ACHN (cell line): ENCODE measurements at places on chromosomes 16 and 17.

DNA sequence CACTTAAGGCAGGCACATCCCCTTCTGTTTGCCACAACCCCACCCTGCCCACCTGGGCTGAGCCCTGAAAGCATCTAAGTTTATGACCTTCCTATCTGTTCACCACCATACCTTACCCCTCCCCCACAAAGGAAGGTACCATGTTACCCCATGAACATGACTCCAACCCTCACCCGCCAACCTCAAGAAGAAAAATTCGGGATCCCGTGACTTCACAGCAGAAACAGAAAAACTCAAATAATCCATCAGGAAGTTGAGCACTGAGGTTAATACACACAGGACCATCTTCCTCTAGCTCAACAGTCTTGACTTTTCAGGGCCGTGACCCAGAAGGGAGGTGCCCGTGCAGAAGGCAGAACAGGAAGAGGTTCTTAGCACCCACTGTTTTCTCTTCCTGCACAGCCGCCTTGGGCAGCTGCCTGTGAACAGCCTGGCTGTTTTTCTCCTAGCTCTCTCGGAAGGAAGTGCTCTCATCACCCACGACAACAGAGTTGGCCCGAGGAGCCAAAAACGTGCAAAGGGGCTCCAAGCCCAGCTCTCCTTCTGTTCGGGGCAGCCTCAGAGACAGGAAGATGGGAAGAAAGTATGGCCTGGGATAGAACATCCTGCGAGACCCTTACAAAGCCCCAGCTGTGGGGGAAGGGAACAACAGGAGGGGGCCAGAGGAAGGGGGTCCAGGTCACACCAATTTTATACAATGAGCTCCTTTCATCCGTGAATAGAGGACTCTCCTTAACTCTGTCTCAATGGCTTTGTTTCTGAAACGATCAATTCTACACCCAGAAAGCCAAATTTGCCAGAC lies 101.1 kb downstream of the XYLT1 start:
- no peak for DNase-seq

DNA sequence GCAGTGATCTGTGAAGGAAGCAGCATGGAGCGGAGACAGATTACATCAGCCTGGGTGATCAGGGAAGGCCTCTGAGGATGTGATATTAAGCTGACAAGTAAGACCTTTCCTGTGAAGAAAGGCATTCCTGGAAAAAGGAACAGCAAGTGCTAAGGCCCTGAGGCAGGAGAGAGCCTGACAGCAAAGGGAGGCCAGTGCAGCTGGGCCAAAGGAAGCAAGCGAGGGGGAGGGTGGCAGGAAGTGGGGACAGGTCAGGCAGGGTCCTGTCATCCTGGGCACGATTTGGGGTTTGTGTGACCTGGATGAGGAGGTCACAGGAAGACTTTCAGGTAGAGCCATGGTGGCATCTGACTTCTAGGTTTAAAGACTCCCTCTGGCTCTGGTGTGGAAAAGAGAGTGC lies 12.3 kb downstream of the CPNE2 start:
- DNase-seq = no peak

DNA sequence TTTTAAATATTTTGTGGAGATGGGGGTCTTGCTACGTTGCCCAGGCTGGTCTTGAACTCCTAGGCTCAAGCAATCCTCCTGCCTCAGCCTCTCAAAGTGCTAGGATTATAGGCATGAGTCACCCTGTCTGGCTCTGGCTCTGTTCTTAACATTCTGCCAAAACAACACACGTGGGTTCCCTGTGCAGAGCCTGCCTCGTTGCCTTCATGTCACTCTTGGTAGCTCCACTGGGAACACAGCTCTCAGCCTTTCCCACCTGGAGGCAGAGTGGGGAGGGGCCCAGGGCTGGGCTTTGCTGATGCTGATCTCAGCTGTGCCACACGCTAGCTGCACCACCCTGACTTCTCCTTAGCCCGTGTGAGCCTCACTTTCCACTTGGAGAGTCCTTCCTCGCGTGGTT lies 19.3 kb downstream of the CRISPLD2 start:
- DNase-seq = peak; percentile 85

DNA sequence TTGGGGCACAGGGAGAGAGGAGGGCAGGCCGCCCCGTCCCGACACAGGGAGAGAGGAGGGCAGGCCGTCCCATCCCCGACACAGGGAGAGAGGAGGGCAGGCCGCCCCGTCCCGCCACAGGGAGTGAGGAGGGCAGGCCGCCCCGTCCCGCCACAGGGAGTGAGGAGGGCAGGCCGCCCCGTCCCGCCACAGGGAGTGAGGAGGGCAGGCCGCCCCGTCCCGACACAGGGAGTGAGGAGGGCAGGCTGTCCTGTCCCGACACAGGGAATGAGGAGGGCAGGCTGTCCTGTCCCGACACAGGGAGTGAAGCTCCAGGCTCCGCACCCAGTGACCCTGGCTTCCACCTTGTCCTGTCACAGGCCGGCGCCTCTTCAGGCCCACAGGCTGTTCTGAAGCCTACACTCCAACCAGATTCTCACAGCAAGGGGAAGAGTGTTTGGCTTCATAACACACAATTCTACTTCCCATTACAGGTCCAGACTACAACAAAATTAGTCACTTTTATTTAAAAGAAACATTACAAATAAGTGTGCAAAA lies 34.1 kb downstream of the WDR45B start:
- no peak for DNase-seq

DNA sequence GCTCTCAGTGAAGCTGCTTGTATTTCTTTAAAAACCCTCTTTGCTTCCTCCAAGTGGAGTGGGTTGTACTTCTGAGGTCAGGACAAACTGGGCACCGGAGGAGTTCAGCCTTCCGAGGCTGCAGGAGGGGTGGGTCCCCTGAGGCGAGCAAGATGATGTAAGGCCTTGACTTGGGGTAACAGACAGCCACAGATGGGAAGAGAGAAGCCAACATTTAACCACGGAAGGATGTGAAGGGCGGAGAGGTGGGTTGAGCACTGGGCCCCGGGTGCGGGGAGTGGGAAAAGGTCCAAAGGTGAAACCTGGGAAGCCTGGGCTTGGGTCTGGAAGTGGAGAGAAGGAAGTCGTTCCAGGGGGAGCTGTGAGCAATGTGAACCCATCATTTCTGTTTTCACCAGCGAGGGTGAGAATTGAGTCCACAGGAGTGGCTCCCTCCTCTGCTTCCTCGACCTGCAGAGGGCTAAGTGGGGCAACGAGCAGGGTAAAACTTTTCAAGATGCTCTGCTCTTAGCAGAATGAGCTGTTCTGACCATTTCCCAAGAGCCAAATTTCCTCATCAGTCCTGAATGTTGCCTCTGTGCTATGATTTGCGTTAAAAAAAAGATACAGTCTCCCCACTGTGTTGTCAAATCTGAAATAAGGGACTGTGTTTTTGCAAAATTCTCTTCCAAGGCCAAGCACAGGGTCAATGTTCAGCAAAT lies 137.7 kb upstream of the CRHR1 start:
- no peak for DNase-seq

DNA sequence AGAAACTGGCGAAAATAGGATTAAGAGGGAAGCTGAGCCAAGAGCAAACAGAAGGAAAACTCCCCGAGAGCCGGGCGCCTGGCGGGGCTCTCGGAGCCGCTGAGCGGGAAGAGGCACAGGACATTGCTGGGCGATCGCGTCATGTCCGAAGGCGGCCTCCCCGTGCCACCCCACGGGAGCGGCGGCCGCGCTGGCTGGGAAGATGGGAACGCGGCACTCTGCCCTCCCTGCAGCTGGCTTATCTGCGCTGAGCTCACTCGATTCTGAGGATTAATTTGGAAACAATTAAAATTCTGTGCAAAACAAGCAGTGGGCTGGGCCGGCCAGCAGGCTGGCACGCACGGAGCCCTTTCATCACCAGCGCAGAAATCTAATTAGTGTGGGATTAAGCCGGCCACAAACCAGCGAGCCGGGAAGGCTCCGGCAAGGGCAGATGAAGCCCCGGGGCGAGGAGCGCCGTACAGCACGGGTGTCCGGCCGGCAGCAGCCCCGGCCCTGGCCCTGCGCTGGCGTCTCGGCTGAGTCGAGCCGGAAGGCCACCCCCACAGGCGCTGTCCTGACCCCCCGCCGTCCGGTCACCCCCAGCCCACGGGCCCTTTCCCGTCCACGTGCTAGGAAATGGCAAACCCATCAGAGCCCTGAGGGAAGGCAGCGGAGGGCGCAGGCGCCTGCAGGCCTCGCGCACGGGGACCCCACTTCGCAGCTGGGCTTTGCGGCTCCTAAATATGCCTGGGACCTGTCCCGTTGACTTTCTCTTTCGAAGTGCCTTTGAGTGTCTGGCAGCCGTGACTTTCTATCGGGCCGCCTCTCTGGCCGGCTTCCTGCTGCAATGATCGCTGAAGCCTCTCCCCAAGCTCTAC lies 37.9 kb downstream of the SOX8 start:
- DNase-seq = peak; percentile 54

DNA sequence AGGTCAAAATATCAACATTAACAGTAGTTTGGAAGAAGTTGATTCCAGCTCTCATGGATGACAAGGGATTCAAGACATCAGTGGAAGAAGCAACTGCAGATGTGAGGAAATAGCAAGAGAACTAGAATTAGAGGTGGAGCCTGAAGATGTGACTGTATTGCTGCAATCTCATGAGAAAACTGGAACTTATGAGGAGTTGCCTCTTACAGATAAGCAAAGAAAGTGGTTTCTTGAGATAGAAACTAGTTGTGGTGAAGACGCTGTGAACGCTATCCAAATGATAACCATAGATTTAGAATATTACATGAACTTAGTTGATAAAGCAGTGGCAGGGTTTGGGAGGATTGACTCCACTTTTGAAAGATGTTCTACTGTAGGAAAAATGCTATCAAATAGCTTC lies 67.8 kb downstream of the GOSR1 start:
- no peak for DNase-seq

DNA sequence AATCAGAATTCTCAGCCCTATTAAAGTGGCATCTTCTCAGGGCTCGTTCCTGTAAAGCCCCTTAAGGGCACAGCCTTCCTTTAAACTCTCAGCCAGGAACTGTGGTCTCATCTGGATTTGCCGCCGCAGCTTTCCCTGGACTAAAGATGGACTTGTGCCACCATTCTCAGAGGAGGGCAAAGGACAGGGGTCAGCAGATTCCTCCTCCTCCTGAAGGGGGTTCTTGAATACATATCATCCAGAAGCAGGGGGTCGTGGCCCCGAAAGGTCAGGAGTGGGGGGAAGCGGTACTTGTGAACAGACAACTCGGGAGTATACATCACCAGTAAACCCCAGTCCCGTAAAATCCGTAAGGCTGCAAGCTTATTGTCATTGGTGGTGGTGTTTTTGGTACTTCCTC lies 174.8 kb downstream of the RPTOR start:
- no peak for DNase-seq

- peak; percentile 95 for DNase-seq
Measured at GRCh38 chr17:45265821-45266220, 3.9 kb upstream of the SPATA32 start.

DNA sequence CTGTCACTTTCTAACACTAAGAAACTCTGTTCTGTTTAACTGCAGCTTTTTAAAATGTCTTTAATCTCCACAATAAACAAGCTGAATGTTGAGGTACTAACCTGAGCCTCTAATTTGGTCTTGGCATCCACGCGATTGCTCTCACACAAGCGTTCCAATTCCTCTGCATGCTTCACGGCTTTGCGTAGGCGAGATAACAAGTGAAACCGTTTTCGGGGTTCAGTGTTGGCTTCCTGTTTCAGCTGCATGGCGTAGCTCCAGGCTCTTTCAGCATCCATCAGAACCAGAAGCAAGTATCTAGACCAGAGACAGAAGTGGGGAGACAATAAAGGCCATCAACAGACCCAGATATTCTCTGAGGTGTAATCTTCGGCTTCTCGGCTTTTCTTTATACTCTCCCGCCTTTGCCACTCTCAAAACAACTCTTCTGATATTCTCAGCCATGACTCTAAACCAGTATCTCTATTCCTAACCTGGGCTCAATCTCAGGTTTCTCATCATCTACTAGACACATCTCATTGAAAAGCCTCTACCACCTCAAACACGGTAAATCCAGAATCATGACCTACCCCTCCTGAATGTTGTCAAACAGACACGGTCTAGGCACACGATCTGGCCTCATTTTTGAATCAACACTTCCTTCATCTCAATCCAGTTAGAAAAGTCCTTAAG lies 8.3 kb downstream of the SRP68 start:
- no peak for DNase-seq

- DNase-seq = peak; percentile 56
Measured at GRCh38 chr17:8894673-8895578, 27.5 kb upstream of the PIK3R6 start.

DNA sequence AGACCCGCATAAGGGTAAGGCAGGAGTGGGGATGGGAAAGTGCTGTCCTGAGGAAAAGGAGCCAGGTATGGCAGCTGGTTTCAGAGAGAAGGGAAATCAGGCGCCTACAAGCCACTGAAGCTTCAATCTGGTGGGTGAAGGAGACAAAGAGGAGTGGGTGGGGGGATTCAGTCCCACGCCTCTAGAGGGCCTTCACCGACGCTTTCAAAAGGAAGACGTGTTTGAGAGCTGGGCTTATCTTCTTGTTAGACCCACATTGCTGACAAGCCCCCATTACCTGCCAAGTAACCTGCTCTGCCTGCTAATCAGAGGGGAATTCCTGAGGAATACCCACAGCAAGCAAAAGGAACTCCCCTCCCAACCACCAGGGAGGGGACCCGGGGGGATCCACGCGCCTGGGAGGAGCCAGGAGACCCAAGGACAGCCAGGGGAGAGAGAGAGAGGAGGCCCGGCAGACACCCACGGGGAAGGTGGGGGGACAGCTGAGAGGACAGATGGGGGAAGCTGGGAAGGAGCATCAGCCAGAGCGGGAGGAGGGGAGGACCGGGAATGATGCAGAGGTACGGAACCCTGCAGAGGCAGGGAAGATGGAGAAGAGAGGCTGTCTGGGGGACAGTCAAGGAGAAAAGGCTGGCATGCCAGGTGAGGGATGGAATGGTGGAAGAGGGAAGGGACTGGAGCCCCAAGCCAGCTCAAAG lies 1.0 kb downstream of the MTMR4 start:
- no peak for DNase-seq

GRCh38 chr16:23499801-23500200 lies 10.5 kb downstream of the GGA2 start:
- DNase-seq = no peak

GRCh38 chr17:31147507-31148202 lies 52.9 kb downstream of the NF1 start:
- no peak for DNase-seq

DNA sequence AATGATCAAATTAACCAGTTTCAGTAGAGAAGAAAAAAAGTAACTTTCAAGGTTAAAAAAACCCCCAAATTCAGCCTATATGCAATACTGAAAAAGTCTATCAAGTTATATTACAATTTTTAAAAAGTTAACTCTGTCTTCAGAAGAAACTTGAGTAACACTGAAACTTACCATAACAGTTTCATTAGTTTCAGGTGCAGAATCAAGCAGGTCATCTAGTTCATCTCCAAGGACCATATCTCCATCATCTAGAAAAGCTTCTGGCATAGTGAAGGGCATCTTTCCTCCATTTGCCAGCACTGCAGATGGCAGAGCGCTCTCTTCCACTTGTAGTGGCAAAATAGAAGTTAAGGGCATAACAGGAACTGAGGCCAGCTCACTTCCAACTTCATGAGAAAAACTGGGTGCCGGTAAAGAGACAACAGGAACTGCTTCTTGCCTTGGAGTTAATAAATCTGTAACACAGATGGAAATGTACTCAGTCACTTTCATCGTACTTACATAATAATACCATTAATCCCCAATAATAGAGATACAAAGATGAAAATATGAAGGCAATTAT lies 22.9 kb downstream of the ZC3H7A start:
- DNase-seq = no peak

GRCh38 chr16:1154887-1155331 lies 2.0 kb downstream of the CACNA1H start:
- no peak for DNase-seq

- DNase-seq = no peak
Measured at GRCh38 chr17:7403727-7403976, 245 bp downstream of the TMEM256 start.
